ENCODE measurements at places on chromosomes 1 and 21.
A peak's percentile ranks its signal among the peaks of the same experiment; 100 is the strongest.

GRCh38 chr1:109739738-109740614, 862 bp downstream of the GSTM3 start:
- peak; percentile 81 for DNase-seq

GRCh38 chr1:13730751-13731482, 30.9 kb downstream of the PRDM2 start:
- DNase-seq = peak; percentile 72

DNA sequence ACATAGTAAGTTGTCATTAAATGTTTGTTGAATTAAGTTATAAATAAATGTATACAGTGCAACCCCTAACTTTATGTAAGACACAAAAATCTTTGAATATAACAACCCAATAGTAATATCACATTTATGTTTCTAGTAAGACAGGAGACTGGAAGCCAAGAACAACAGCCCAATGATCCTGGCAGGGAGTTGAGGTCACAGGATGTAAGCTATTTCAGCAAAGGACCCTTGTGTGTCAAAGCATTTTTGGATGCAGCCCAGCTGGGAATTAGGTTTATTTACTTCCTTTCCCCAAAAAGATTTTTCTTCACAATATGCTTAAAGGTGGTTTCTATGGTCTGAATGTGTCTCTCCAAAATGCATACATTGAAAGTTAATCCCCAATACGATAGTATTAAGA, 34.0 kb upstream of the ABCA4 start:
- DNase-seq = no peak

GRCh38 chr1:113353580-113353979, 36.7 kb upstream of the MAGI3 start:
- no peak for DNase-seq

DNA sequence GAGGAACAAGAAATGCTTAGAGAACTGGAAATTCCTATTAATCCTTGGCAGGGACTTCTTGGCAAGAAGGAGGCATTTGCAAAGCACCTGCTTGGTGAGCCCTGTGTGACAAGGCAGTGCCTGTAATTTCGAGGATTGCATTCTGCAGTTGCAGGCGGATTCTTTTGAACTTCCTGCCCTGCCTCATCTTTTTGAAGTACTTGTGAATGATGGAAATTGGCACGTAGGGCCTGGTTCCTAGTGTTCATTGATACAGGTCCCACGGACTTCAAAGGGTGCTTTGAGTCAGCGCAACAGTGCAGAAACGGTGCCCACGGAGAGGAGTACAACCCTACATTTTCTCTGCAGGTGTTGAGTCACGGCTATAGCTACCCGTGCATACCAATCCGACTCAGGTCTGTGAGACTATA, 6.4 kb downstream of the HUNK start:
- no peak for DNase-seq

DNA sequence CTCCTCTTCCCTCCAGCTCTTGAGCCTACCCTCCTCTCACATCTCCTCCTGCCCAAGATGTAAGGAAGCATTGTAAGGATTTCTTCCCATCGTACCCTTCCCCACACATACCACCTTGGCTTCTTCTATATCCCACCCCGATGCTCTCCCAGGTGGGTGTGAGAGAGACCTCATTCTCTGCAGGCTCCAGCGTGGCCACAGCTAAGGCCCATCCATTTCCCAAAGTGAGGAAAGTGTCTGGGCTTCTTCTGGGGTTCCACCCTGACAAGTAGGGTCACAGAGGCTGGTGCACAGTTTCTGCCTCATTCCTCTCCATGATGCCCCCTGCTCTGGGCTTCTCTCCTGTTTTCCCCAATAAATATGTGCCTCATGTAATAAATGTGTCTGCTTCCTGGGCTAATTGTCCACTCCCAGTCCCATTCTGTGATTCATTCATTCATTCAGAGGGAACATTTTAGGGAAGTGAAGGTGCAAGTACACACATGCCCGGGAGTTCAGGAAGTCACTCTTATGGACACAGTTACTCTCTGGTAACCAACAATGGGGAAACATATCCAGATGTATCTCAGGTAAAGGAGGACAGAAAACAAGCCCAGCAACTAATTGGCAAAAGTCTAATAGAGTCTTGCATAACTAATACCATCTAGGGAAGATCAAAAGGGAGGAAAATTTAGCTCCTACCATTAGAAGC, 1.9 kb downstream of the SPRR4 start:
- DNase-seq = no peak
